Stimulated activated CD8-positive, alpha-beta memory T cell treated with anti-CD3 and anti-CD28 coated beads, Interleukin-2, amount 100 ng/mL, for 48 hours (primary cell): ENCODE measurements at places on chromosomes 3 and 15.

DNA sequence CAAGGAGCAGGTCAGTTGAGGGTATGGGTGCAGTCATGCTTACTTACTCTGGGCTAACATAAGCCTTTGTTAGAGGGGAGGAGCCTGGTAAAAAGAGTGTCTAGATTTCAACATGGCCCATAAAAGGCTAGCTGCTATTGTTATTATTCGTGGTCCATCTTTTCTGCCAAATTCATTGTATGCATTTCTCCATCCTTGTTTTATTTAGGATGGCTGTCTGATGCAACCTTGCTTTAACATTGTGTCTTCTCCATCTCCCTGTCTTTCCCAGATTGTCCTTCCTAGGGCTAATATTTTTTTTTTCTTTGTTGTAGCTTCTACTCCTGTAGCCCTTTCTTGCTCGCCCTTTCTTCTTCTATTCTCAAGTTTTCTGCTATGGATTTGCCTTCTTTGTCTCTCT lies 12.6 kb downstream of the RBMS3 start:
- DNase-seq, result no peak

- no peak for DNase-seq
These were observed 159.3 kb upstream of the NR2F2 start for GRCh38 chr15:96170979-96171739.

DNA sequence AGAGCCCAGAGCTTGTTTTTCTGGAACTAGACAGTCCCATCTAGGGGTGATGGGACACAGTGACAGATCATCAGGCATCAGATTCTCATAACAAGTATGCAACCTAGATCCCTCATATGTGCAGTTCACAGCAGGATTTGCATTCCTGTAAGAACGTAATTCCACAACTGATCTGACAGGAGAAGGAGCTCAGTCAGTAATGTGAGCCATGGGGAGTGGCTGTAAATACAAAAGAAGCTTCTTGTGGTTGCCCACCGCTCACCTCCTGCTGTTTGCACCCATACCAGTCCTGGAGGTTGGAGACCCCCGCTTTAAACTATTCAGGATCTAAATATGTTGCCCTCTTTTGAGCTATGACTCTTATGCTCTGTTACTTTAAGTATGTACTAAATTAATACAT lies 167.3 kb downstream of the ALCAM start:
- no peak for DNase-seq

- no peak for DNase-seq
These were observed 68.6 kb downstream of the FILIP1L start for GRCh38 chr3:100045696-100046095.

GRCh38 chr3:10416730-10417300 lies 88.6 kb downstream of the ATP2B2 start:
- no peak for DNase-seq

GRCh38 chr15:70562906-70563305 lies 200.5 kb downstream of the UACA start:
- DNase-seq, result no peak
